ENCODE measurements at places on chromosomes 2 and 18.
A peak's percentile ranks its signal among the peaks of the same experiment; 100 is the strongest.

DNA sequence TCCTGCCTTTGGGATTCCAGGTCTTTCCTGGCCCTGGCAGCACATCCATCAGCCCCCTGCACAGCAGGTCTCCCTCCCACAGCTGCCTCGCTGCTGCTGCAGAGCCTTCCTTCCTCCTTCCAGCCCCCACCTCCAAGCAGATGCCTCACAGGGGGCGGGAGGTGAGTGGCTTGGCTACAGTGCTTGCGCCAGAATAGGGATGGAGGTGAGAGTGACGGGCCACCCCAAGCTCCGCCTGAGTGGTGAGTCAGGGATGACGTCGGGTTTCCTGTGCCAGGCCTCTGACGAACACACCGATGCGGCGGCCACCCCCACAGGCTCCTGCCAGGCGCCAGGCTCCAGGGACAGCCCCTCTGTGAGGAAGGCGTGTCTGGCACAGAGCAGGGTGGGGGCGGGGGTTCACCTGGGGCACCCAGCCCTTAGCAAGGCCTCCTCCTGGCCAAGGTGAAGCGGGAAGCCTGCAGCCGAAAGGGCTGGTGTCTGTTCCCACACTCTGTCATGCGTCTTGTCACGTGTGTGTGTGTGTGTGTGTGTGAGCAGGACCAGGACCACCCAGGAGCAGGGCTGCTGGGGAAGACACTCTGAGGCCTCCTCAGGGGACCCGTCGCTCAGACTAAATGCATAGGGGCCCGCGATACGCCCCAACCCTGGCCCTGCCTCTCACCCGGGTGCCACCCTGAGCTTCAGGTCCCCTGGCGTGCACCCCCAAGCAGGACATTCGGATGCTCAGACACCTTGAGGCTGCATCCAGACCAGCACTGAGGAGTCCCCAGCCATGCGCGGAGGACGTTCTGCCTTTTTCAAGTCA is 3.4 kb upstream of the DUSP2 start:
- DNase-seq = peak; percentile 85

- peak; percentile 80 for DNase-seq
Observed at GRCh38 chr2:234989183-234989701, 37.4 kb downstream of the SH3BP4 start.

DNA sequence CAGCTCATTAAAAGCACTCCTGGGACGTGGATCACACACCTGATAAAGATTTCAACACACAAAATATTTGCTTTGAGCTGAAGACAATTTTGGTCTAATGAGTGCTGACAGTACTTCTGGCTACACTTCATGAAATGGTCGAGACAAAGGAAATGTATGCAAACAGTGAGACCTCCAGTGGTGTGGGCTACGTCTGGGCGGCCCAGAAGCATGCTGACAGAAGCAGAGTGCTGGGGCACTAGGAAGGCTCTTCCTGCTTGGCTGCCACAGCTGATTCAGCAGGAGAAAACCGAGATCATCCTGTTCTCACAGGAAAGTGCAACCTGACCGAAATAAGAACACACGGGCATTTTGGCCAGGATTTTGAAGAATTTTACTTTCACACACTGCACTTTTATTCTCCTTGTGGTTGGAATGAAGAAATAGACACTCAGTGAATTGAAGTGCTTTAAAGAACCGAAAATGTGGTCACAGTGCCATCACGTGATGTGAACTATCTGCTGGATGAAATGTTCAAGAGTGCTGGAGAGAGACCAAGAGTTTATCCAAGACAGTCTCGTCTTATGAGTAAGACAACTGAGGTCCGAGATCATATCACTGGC is 149.5 kb downstream of the CCBE1 start:
- no peak for DNase-seq

- no peak for DNase-seq
Observed at GRCh38 chr2:139317259-139317658, 537.1 kb upstream of the NXPH2 start.

GRCh38 chr2:12856934-12857601 is 140.3 kb downstream of the TRIB2 start:
- peak; percentile 30 for DNase-seq

- DNase-seq = peak; percentile 31
Observed at GRCh38 chr18:75070625-75071483, 138.1 kb downstream of the PTGR3 start.

DNA sequence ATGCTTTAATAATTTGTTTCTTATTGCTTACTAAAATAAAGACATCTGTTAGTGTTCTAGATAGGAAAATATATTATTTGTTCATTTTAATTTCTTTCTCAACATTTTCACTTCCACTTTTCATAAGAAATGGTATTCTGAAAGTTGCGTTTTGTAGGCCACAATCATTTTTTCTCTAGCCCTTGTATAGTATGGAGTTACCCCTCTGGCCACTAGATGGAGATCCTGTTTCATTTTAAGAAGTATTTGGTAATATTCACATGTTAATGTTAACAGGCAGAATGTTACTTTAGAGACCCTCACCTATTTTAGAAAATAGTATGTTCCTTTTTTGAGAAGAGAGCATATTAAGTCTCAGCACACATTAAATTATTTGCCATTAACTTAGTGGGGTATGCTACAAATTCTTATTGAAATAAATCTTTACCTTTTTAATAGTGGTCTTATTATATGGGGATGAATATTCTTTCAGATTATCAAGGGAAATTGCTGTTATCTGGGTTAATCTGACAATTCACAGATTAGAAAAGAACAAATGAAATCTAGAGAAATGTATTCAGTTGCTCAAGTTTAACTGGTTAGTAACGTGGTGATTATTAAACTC is 73.9 kb upstream of the TTC27 start:
- DNase-seq = peak; percentile 3

- no peak for DNase-seq
Observed at GRCh38 chr2:31901900-31902299, 108.9 kb downstream of the MEMO1 start.

GRCh38 chr2:129672521-129672920 is 306.9 kb upstream of the RAB6C start:
- DNase-seq = no peak

All from retinal pigment epithelial cell (primary cell).